Retina (tissue), 1 donor: ENCODE measurements at places on chromosomes 7 and 10.

DNA sequence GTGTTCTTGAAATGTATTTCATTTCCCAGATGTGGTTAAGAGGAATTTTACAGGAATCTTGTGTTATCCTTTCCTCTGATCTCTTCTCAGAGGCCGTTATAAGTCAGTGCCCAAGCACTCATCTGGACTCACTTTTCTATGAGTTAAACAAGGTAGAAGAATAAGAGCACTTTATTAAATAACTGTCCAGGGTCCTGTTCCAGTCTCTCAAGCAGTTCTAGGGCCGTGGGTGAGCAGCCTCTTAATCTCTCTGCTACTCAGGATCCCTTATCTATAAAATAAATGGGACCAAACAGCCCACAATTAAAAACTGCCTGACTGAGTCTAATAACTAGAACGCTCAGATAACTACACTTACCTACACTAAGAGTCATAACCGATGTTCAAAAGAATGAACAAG lies 111.2 kb downstream of the OSBPL3 start:
- no peak for DNase-seq

DNA sequence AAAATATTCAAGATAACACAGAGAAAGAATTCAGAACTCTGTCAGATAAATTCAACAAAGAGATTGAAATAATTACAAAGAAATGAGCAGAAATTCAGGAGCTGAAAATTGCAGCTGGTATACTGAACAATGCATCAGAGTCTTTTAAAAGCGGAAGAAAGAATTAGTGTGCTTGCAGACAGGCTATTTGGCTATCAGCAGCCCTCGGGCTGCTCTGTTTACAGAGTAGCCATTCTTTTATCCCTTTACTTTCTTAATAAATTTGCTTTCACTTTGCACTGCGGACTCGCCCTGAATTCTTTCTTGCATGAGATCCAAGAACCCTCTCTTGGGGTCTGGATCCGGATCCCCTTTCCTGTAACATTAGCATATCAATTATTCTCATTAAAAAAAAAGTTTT lies 1040.0 kb downstream of the SORCS3 start:
- no peak for DNase-seq

GRCh38 chr7:40009301-40009700 lies 59.2 kb downstream of the CDK13 start:
- no peak for DNase-seq

DNA sequence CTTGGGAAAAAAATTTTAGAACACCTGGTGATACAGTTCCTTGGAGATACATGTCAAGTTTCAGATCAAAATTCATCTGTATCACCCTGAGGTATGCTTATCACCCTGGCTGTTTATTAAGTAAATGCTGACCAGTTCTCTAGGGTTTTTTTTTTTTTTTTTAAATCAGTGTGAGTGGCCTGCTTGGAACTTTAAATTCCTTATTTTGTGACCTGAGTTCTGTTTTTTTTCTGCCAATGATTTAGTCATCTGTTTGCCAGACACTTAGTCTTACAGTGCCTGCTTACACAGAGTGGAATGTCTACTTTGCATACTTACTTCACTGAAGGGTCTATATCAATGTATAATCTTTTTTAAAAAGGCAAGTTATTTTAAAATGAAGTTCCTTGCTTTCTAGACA lies 1.8 kb downstream of the TSPAN13 start:
- DNase-seq = no peak

GRCh38 chr7:10122551-10123100 lies 851.0 kb upstream of the PHF14 start:
- peak; percentile 78 for DNase-seq

DNA sequence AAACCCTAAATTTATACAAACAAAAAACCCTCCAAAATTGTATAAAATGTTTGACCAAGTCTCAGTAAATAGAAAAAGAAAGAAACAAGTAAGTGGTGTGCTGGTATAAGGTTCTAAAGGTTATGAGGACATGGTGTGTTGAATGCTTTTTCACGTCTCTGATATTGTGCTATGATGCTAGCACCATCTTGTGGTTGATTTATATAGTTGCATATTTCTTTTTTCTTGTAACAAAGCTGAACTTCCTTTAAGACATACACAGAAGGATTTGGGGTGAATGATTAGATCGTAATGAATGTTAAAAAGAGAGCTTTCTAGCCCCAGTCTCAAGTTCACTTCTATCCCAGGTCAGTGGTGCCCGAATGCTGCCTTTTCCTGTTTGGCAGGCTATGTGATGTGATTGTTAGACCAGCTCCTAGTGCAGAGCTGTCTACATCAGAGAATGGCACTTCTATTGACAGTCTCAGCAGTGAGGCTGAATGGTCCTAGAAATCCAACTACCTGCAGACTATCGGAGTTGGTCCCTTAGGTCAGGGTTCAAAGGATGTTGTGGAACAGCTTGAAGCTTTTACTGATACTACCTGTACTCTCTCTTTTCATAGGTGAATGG lies 25.0 kb downstream of the VTI1A start:
- DNase-seq = peak; percentile 48

- DNase-seq = no peak
Observed at GRCh38 chr7:55065079-55065478, 46.3 kb downstream of the EGFR start.

- no peak for DNase-seq
Observed at GRCh38 chr7:10076660-10077300, 896.9 kb upstream of the PHF14 start.
